ENCODE measurements at places on chromosomes 12 and 14.

GRCh38 chr12:120230326-120230973 lies 29.5 kb upstream of the RPLP0 start:
- peak; percentile 91 for DNase-seq

DNA sequence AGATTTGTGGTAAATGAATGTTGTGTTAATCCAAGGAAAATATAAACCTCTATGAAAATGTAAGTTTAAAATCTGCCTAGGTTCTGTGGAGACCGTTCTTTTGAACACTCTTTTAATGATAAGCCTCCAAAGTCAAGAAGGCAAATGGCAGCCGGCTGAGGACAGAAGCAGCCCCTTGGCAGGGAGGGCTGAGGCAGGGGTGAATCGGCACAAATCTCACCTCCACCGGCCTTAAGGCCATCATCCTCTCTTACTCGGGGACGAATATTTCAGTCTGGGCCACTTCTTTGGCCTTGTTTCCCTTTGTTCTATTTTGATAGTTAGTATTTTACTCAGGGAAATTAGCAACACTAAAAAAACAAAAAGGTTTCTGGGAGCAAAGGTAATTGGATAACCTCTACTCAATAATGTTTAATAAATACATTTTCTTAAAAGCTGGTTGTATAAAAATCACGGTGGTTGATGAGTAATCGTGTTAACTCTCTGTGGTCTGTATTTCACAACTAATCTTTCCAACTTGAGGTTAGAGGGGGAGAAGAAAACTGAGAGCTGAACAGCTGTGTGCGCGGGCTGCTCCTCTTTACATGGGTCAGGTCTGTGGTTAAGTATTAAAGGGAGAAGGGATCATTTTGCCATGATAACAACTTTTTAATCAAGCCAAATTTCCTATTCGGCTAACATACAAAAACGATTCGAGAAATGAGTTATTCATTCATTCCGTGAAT lies 18.6 kb downstream of the LGMN start:
- peak; percentile 79 for DNase-seq

- no peak for DNase-seq
These were observed 62.1 kb downstream of the PPP2R5C start for GRCh38 chr14:101823511-101824120.

DNA sequence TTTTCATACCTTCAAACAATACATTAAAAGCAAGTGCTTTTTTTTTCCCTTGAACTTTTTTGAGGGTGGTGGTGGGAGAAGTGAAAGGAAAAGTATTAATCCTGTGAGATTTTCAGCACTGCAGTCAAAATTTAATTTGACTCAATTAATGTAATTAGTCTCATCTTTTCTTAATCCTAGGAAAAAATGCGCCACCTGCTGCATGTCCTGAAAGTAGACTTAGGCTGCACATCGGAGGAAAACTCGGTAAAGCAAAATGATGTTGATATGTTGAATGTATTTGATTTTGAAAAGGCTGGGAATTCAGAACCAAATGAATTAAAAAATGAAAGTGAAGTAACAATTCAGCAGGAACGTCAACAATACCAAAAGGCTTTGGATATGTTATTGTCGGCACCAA lies 52.2 kb downstream of the SPATA7 start:
- no peak for DNase-seq

DNA sequence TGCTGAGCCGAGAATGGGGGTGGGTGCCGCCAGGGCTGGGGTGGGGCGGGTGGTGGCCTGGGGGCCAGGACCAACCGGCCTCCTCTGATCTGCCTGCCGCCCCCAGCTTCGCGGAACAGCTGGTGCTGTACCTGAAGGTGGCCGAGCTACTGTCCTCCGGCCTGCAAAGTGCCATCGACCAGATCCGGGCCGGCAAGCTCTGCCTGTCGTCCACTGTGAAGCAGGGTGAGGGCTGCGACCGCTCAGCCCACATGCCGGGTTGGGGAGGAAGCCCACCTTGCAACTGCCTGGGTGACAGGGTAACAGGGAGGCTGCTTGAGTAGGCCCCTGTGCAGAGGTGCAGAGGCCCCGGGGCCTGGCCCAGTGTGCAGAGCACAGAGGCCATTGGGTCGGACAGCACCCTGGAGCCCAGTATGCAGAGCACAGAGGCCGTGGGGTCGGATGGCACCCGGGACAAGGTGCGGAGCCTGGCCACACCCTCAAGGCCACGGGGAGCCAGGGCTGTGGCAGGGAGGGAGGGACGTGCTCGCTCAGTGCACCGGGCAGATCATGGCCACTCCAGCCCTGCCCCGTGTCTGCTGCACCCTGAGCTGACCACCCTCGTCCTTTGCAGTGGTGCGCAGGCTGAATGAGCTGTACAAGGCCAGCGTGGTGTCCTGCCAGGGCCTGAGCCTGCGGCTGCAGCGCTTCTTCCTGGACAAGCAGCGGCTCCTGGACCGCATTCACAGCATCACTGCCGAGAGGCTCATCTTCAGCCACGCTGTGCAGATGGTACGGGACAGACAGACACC lies 9.5 kb upstream of the PUS1 start:
- no peak for DNase-seq

DNA sequence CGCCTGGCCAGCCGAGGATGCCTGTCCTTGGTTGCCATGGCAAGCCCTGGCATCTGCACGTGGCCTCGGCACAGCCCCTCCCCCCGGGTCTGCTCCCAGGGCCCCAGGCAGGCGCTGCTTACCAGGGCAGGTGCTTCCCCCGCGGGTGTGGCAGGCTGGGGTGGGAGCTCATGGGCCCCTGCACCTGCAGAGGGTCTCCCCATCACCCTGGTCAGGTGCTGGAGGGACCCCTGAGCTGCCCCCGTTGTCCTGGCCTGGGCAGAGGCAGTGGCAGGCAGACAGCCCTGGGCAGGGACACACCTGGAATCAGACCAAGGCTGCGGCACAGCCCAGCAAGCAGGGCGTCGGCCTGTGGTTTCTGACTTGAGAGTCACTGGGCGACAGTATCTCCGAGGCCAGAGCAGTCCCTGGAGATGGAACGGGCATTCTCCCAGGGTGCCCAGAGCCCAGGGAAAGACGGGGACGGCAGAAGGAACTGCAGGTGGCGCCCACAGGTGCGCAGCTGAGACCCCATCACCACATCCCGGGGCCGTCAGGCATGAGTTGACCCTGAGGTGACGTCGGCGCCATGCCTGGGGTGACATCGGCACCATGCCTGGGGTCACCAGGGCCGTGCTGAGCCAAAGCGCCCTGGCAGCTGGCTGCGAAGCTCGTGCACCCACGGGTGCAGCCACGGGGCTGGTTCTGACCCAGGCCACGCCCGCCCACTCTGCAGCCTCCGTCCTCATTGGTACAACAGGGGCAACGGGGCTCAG lies 56.1 kb upstream of the FBRSL1 start:
- no peak for DNase-seq

DNA sequence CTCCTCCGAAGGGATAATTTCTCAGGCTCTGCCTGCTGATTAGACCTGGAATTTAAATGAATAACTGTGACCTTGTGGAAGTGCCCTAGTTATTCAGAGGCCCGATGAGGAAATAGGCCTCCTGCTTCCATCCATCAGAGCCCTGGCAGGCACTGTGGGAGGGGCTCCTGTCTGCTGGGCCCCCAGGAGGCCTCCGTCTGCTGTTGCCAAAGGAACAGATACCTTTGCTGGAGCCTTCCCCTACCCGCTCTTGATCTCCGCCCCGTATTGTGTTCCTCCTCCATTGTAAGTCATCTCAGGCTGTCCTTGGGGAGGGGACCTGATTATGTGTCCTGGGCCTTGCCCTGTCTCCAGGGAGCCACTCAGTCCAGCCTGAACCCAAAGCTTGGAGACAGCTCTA lies 112.3 kb downstream of the NRXN3 start:
- no peak for DNase-seq

GRCh38 chr14:53894456-53894855 lies 62.2 kb downstream of the BMP4 start:
- peak; percentile 67 for DNase-seq

DNA sequence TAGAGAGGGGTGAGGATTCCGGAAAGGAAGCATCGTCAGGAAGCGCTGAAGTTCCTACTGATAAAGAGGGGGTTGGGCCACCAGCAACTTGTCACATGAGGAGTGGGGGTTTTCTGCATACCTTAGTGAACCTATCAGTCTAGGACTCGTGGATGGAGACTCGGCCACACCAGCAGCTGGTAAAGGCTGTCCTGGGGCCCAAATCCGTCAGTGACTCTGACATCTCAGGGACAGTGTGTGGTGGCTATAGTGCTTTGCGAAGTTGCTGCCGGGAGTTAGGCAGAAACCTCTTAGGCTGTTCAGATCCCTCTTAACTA lies 16.4 kb downstream of the RNASE2 start:
- DNase-seq = no peak

DNA sequence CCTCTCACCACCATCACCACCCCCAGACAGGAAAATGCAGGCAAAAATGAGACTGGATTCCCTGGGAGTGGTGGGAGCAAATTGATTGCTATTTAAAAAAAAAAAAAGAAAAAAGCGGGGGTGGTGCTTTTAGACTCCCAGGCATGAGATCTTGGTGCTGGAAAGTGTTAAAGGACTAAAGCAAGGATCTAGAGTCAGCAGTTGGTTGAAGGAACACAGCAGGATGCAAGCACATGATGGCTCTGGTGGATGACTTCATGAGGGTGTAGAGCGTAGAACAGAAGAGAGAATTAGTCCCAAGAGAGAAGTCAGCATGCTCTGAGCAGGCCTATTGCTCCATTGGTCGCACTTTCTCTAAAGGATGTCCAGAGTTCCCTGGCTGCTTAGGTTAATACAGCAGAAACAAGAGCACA lies 183.8 kb upstream of the HMGA2 start:
- peak; percentile 47 for DNase-seq

DNA sequence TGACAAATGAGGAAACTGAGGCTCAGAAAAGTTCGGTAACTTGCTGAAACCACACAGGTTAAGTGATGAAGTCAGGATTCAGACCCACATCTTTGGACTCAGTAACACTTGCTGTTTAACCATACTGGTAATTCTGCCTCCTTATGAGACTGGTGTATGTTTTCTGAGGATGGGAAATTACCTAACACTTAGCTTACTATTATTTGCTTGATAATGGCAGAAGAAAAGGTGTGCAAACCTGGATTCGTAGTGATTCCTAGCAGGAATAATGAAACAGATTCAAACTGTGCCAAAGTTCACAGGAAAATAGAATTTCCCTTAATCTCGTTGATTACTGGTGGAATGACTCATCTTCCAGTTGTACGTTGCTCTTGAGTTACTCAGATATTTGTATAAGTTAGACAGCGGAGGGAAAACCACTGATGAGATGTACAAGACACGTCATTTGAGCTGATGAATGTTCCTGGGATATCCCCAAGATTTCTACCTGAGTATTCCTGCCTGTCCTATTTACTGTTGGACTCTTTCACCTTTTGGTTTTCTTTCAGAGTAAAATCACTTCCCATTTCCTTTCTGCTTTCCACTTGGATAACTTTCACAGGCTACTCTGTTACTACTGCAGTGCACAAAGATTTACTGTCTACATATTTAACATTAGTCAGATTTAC lies 37.5 kb downstream of the PRORP start:
- DNase-seq = peak; percentile 72

DNA sequence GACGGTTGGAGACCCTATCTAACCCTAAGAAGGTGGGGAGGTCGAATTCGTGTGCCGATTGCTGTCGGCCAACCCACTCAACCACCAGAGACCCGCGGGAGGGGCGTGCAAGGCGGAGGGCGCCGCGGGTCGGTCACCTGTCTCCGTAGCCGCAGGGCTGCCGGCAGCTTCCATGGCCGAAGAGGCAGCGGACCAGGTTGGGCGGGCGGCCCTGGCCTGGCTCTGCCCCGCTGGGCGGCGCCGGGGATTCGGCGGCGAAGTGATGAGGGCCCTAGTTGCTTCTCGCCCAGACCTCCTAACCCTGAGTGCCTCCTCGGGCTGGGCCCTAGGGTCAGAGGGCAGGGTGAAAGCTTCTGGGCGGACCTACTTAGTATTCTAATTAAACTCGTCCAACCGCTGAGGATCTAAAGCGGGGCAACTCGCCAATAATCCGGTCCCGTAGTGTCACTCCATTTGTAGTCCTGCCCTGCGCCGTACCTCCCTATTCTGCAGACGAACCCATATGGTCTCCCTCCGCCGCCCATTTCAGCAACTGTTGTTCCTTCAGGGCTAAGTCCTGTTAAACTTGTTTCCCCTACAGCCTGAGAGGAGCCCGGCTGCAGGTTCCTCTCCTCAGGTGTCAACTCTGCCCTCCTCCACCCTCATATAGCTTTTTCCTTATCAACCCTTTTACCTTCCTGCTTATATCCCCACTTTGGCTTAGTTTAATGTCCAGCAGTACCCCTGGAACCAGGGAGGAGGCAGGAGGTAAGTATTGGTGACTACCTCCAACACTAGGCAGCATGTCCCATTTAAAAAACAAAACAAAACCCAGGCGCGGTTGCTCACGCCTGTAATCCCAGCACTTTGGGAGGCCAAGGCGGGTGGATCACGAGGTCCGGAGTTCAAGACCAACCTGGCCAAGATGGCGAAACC lies at the start of gene PYM1:
Gene PYM1, minus strand, starts transcription at position 307 of the 915 bp plus-strand sequence. Its CDS starts 133 bp downstream, at position 174.
- no peak for DNase-seq

GRCh38 chr12:32997471-32997870 lies 100.9 kb upstream of the PKP2 start:
- no peak for DNase-seq

- DNase-seq = no peak
These were observed 6.6 kb upstream of the WNT5B start for GRCh38 chr12:1622406-1622805.

GRCh38 chr12:124240493-124240892 lies 54.4 kb upstream of the RFLNA start:
- no peak for DNase-seq

All from fibroblast of skin of left quadriceps (primary cell).